ENCODE measurements at places on chromosomes 2 and 18. TPM values are rescaled to one million over a fixed set of nuclear protein-coding genes. Genes with fewer than 3 reads are reported as not detected.

The APCDD1 gene
- polyA plus RNA-seq = 74.6 TPM

- no peak for DNase-seq
Measured at GRCh38 chr2:181306785-181307184, 150.4 kb upstream of the ITGA4 start.

DNA sequence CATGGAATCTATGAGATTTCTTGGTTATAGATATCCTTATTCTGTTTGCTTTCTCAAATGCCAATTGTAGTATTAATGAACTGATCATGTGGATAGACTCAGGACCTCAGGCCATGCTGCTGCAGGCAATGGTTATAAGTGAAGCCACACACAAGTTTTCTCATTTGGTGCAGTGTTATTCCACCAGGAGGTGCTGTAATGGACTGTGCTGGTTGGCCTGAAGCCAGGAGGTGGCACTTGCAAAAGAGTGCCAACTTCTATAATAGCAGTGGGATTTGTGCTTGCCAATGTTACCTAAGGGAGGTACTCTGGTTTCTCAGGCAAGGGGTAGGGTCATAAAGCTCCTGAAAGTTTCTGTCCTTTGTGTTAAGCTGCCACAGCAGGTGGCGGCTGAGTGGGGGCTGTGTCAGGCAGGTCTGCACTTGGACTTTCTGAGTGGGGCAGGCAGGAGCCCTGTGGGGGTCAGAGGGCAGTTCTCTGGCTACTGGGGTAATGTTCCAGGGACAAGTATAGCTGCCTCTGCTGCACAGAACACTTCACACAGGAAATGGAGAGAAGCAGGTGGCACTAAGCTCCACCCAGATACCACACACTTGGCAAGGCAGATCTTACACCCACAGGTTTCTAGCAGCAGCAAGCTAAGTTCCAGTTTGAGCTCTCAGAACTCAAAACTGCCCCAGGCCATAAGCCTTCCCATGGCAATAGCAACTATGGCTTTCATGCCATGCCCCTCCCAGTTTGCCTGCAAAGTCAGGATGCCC lies 352.6 kb upstream of the CWC22 start:
- DNase-seq = no peak

The TUBA4B gene
- 0.75 TPM for polyA plus RNA-seq

DNA sequence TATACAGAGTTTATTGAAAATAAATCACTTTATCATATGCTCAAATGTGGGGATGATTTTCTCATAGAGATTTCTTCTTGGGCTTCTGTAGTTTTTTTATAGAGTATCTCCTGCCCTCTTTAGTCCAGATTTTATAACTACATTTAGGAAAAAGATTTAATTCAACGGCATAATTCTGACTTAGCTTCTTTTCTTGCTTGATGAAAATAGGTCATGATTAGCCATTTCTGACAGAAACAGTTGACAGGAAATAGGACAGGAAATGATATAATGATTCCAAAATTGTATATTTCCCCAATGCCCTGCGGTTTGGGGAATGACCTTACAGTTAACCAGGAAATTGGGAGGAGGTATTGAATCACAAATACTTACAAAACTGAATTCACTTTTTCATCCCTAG lies 1531.9 kb upstream of the ACVR2A start:
- DNase-seq = no peak
